ENCODE measurements at places on chromosomes 2 and 18.

- no peak for DNase-seq
Observed at GRCh38 chr2:237534380-237534779, 32.0 kb upstream of the PRLH start.

GRCh38 chr2:66515743-66516142 lies 80.8 kb downstream of the MEIS1 start:
- DNase-seq, result no peak

DNA sequence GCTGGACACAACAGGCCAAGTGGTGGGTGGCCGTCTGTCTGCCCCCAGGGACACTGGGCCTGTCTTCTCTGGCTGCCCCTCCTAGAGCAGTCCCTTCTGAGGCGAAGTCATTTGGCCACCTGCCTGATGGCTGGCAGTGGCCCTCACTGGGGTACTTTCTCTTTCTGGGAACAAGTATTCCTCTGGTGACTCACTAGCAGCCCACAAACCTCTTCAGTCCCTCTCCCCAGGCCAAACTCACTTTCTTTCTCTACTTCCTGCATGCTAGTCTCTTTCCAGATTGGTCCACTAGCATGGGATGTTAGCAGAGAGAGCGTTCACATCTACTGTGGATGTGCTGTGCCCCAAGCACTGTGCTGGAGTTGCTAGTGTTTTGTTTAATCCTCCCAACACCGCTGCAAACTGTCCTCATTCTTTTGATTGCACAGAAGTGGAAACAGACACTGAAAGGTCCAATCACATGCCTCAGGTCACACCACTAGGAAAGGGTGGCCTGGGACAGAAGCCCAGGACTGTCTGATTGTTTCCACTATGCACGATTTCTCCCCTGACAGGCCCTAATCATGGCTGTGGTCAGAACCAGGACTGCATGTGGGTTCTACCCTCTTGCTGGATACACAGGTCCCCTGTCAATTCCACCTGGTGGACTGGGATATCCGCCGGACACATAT lies 5.2 kb downstream of the DYSF start:
- no peak for DNase-seq

- DNase-seq, result peak; percentile 30
Observed at GRCh38 chr18:58863539-58864145, 1.0 kb upstream of the ZNF532 start.

GRCh38 chr2:47309952-47310800 lies 92.8 kb upstream of the MSH2 start:
- DNase-seq, result no peak

- no peak for DNase-seq
Observed at GRCh38 chr2:236835307-236836024, 250.2 kb upstream of the COPS8 start.

DNA sequence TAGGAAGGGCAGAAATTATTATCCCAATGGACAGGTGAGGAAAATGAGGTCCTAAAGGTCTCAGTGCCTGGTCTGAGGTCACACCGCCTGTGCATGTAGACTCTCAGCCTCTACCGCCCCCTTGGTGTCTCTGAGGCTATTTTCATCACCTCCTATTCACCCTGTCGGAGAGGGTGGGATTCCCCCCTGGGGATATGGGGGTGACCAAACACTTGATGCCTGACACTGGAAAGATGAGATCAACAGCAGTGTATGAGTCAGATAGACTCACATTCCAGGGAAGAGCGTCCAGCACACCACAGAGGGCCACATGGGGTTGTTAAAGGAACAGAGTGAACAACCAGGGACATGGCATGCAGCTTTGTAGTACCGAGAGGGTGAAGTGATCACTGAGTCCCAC lies 199.7 kb downstream of the SMAD2 start:
- DNase-seq, result no peak

DNA sequence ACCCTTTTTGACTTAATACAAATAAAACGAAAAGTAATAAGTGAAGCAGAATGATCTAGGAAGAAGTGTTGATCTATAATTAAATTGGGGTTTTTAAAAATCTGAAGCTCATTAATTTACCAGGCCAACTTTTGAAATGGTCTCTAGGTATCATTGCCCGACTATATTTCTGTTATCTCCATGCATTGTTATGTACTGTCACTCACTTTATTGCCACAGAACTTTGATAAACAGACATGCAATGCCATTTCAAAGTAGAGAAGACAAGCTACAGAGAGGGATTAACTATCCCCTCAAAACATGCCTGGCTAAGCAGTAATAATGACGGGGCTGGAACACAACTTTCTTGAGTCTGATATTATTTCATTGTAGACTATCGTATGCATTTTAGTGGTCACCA lies 147.6 kb upstream of the ITGA4 start:
- DNase-seq, result no peak

DNA sequence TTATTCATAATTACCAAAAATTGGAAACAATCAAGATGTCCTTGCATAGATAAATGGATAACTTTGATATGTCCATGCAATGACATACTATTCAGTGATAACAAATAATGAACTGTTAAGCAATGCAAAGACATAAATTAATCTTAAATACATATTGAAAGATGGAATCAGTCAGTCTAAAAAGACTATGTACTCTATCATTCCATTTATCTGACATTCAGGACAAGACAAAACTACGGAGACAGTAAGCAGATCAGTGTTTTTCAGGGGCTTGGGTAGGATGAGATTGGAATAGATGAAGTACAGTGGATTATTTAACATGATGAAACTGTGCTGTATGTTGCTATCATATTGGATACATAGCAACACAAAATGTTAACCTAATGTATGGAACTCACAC lies 21.3 kb upstream of the ZNF804A start:
- no peak for DNase-seq

DNA sequence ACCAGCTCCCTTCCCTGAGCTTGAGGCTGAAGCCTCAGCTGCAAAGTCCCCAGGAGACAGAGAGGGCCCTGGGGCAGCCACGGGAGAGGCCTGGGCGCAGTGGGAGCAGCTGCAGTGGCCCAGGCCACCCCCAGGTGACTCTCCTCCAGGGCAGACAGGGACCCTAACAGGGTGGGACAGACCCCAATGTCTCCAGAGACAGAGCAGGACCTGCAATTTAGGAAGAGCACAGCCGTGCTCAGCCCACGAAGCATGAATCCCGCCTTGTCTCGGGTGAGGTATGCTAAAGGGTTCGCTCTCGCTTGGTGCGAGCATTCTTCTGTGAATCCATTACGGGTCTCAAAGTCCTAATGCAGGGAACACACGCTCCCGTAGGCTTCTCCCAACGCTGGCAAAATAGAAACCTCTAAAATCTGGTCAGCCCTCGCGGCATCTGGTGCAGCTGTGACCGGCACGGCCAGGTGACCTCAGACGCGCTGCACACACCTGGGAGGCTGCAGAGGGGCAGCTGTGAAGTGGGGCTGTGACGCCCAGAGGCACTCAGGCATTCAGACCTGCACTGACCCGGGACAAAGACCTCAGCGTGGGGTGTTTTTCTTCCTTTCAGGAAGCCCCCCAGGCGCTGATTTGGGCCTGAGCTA lies 12.6 kb downstream of the MBP start:
- no peak for DNase-seq

DNA sequence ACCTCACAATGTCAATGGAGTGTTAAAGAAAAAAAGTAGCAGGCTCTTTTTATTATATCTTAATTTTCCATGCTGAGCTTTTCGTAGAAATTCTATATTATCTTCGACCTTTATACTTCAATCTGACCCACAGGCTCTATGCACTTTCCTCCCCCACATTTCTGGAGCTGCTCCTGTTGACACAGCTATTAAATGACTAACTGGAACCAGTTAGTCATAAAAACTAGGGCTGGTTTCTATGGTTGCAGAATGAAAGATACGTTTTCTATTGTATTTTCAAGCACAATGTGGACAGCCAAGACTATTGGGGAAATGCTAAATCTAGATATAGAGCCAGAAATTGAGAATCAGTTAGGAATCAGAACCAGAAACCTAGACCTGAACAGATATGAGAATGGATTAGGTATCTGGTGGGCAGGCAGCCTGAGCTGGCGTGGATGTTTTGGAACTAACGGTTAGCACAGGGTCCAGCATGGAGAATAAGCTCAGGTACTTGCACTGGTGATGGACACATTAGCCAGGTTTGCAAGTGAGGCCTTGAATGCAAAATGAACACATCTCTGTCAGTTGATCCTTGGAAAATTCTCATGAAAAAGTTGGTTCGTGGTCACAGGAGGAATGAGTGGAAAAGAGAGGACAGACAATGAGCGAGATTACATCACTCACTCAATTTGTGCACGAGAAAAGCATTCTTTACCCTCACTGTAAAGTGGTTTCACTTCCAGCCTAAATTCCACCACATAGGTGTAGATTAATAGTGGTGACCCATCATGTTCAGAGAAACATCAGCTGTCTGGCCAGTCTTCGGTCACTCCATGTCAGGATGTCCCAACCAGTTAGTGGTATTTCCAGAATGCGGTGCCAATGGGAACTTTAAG lies 144.6 kb upstream of the EPHA4 start:
- DNase-seq, result no peak

GRCh38 chr18:73331212-73331772 lies 463.5 kb upstream of the NETO1 start:
- DNase-seq, result no peak

GRCh38 chr18:53191634-53192033 lies 851.6 kb downstream of the DCC start:
- DNase-seq, result no peak

DNA sequence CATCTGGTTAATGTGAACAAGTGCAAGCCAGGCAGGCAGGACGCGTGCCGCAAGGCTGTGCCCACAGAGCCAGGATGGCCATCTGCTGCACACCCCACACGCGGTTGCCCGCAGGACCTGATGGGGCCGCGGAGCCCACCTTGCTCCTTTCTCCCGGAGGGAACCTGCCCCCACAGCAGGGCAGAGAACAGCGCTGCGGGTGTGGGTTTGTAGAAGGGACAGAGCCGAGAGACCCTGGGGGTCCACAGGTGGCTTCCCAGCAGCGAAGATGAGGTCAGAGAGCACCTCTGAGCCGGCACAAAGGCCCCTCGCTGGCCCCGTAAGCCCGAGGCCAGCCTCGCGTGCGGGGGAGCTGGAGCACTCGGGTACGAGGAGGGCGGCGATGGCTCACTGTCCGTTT lies 460.8 kb upstream of the SALL3 start:
- DNase-seq, result no peak

- peak; percentile 84 for DNase-seq
Observed at GRCh38 chr2:16608661-16609643, 56.7 kb downstream of the CYRIA start.

DNA sequence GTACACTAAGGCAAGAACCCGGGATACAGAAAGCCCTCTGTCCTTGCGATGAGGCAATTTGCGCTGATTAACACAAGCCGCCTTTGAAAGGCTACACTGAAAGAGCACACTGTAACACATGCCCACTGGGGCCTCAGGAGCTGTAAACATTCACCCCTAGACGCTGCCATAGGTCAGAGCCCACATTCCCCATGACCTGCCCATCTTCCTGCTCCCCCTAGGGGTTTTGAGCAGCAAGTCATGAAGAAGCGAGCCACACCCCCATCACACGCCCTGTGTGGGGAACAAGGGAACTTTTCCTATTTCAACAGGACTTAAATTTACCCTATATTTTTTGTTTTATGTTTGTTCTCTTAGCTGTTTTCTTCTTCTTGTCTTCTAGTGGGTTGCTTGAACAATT lies 47.8 kb upstream of the SLC4A10 start:
- DNase-seq, result peak; percentile 18

GRCh38 chr2:183349091-183349490 lies 224.8 kb downstream of the NUP35 start:
- no peak for DNase-seq

DNA sequence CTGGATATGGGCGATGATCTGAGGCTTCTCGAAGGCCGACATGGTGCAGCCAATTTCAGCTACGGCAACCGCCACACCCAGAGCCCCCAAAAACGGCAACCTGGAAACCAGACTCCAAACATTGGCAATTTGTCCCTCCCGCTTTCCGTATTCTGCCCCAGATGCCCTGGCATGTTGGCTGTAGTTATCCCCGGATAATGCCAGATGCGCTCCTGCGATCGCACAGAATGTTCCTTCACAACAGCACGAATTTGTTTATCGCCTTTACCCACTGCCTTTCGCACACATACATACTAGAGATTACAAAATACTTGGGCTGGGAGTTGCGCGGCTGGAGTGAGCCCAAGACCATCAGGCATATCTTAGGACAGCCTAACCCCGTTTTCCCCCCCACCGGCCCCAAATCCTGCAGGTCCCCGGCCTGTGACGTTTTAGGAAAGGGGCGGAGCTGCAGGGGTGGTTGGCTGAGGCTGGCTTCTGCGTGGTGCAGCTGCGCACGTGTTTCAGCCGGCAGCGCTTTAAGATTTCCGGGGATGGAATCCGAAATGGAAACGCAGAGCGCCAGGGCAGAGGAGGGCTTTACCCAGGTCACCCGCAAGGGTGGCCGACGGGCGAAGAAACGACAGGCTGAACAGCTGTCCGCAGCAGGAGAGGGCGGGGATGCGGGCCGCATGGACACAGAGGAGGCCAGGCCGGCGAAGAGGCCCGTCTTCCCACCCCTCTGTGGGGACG lies at the start of gene PNO1:
Gene PNO1, plus strand, starts transcription at position 487 of the 732 bp plus-strand sequence. Its CDS starts 47 bp downstream, at position 534.
- DNase-seq, result peak; percentile 96

GRCh38 chr2:21270708-21271122 lies 146.9 kb downstream of the TDRD15 start:
- DNase-seq, result no peak

DNA sequence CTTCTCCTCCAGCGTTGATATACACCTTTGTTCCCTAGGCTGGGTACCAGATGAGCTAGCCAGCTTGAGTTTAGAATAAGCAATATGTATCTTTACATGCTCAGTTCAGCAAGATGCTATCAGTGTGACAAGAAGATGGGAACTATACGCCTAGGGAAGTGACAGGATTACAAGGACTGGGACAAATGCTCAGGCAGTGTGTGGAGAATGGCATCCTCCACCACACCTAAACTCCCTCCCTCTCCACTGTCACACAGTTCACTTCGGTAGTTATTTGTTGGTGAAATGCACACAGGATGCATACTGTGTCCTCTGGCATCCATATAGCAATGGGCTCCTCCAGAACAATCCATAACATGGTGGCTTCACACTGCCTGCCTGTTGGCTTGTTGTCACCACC lies 7.7 kb downstream of the STAT1 start:
- DNase-seq, result no peak

- peak; percentile 13 for DNase-seq
Observed at GRCh38 chr18:79720359-79720733, 40.7 kb downstream of the CTDP1 start.

DNA sequence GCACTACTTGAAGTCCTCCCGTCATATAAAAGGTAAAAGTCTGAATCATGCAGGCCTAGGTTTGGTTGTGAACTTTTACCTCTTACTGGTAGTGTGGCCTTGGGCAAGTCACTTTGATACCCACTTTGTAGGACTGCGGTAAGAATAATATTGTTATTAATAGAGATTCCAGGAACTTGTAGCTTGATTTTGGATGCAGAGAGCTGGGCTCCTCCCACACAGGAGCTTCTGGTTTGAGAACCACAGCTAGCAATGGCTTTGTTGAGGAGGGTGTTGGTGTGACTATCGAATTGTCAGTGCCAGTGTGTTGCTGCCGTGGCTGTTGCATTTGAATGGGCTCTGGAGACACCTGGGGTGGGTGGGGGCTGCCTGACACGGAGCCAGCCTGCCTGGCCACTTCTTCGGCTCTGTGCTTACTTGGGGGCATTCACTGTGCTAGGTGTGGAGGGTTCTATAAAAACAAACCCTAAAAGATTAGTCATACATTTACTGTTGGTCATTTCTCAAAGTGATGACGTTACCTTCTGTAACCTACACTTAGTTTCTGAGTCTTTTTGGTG lies 38.5 kb downstream of the ASAP2 start:
- no peak for DNase-seq

Measured in stimulated activated CD4-positive, alpha-beta T cell treated with anti-CD3 and anti-CD28 coated beads, Interleukin-1b, Interleukin-23, amount 100 ng/mL, for 48 hours (primary cell).